MCF 10A (cell line): ENCODE measurements at places on chromosomes 5 and 9.

- DNase-seq, result no peak
Measured at GRCh38 chr9:6924988-6925563, 167.3 kb downstream of the KDM4C start.

DNA sequence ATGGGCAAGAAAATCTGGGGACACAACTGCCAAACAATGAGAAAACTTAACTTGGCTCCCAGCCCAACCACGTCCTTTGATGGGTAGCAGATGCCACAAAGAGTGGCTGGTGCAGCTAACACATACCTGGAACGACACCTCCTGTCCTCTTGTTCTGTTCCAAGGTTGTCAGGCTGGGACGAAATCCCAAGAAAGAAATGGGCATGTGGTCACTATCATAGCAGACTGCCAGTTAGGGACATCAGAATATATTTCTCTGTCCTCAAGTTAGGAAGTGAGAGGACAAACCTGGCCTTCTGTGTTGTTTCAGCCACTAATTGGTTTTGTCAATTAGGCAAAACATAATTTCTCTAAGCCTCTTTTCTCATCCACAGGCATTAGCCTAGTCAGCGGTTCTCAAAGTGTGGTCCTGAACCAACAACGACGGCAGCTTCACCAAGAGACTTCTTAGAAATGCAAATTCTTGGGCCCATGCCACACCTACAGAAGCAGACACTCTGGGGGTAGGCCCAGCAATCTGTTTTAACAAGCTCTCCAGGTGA lies 63.4 kb downstream of the RAPGEF1 start:
- DNase-seq, result no peak

GRCh38 chr9:76626980-76627379 lies 137.3 kb upstream of the PCA3 start:
- DNase-seq, result no peak

GRCh38 chr5:171907725-171908343 lies 98.6 kb downstream of the FBXW11 start:
- peak; percentile 79 for DNase-seq

DNA sequence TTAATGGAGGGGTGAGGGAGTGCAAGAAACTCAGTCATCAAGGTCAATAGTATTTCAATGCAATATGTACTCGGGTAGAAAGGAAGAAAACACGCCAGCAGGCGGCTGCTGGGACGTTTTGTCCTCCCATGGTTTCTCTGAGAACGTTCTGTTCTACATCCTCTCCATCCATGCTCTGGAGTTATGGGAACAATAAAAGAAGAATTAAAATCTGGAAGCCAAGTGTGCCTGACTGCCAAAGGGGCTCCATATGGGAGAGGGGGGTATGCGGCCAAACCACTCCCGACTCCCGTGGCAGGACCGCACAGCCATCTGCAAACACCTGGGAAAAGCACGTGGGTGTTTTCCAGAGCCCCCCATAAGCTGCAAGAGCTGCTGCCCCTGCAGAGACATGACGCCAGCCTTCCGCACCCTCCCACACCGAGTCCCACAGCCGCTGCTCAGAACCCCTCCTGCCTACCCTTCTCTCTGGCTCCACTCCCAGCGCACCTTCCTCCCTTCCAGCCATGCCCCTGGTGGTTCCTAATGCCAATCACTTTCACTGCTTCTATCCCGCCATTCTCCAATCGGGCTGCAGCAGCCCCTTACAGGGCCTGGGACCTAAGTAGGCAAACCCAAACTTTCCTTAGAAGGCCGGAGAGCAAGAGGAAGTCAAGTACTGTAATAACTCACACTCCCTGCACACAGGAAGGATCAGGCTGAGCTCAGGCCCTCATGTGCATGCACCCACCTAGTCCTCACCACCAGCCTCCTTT lies 241.6 kb downstream of the SYK start:
- DNase-seq, result no peak

GRCh38 chr5:5156471-5157082 lies 16.4 kb downstream of the ADAMTS16 start:
- no peak for DNase-seq

DNA sequence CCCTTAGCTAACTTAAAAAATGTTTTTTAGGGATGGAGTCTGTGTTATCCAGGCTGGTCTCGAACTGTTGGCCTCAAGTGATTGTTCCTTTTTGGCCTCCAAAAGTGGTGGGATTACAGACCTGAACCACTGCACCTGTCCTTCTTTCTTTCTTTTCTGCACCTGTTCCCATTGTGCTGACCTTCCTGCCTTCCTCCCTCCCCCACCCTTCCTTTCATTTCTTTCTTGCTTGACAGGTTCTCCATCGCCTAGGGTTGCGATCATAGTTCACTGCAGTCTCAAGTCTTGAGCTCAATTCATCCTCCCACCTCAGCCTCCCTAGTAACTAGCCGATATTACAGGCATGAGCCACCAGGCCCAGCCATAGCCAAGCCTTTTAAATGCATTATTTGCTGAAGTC lies 20.6 kb downstream of the JMY start:
- DNase-seq, result no peak

DNA sequence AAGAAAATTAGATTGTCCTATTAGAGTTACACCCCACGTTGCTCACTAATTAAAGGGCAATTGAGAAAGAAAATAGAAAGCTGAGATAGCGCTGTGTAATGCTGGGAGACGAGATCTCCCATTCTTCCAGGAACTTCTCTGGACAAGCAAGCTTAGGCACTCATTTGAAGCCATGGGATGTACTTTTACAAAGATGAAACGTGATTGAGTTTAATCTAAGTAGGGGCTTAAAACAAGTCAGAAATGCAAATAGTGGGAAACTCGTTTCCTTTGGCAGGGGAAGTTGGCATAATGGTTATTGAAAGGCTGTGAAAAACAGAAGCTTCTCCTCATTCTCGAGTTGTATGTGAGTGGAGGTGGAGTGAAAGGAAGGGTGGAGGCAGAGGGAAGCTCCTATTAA lies 3.7 kb downstream of the PRDM6 start:
- DNase-seq, result no peak

- peak; percentile 64 for DNase-seq
Measured at GRCh38 chr9:96217754-96218693, 84.0 kb downstream of the HSD17B3 start.

GRCh38 chr9:134601764-134602163 lies 39.8 kb upstream of the COL5A1 start:
- DNase-seq, result no peak

DNA sequence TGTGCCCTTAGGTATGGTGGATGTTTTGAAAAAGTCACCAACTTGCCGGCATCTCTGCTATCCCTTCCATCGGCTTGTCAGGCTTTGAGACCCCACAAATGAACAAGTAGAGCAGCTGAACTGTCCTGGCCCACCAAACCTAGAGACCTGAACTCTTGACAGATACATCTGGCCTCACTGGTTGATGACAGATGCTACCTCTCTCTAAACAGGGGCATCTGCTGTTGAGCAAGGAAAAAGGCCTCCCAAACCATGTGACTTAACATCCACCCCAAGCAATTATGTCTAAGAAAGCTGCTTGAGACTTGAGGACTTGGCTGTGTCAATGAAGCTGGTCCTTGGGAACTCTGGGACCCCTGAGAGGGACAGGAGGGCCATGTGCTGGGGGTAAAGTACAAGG lies 2.3 kb downstream of the CCNI2 start:
- no peak for DNase-seq

- DNase-seq, result no peak
Measured at GRCh38 chr9:131346559-131346958, 47.3 kb upstream of the PRRC2B start.

DNA sequence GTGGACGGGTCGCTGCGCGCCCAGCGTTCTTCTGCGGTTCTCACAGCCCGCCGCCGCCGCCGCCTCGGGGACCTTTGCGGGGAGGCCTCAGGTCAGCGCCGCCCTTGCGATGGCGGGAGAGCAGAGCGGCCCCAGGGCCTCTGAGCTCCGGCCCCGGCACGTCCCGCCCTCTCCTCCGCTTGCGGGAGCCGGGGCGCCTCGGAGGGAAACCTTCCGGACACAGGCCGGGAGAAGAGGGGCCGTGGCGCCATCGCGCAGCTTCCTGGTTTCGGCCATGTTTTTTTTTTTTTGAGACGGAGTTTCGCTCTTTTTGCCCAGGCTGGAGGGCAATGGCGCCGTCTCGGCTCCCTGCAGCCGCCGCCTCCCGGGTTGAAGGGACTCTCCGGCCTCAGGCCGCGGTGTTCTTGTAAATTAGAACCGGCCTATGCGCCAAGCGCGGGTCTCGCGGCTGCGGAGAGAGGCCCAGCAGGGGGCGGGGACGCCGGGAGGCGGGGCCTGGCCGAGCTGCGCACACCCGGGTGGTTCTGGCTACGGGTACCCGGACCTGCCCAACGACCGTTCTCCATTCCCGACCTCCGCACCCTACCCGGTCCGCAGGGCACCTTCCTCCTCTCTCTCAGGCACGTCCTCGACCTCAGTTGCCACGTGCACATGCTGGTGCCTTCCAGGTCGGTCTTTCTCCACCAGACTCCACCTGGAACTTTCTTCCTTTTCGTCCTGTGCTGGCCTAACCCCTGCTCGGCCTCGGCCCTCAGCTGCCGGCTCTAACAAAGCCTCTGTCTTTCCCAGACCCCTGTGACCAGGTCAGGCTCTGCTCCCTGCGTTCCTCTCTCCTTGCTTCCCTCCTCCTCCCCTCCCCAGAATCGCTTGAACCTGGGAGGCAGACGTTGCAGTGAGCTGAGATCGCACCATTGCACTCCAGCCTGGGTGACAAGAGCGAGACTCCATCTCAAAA lies 28.8 kb upstream of the MGAT1 start:
- DNase-seq, result peak; percentile 70

GRCh38 chr5:133274597-133274935 lies 222.8 kb downstream of the HSPA4 start:
- DNase-seq, result no peak

GRCh38 chr5:17492770-17493169 lies 5.3 kb upstream of the TAF11L2 start:
- DNase-seq, result no peak

DNA sequence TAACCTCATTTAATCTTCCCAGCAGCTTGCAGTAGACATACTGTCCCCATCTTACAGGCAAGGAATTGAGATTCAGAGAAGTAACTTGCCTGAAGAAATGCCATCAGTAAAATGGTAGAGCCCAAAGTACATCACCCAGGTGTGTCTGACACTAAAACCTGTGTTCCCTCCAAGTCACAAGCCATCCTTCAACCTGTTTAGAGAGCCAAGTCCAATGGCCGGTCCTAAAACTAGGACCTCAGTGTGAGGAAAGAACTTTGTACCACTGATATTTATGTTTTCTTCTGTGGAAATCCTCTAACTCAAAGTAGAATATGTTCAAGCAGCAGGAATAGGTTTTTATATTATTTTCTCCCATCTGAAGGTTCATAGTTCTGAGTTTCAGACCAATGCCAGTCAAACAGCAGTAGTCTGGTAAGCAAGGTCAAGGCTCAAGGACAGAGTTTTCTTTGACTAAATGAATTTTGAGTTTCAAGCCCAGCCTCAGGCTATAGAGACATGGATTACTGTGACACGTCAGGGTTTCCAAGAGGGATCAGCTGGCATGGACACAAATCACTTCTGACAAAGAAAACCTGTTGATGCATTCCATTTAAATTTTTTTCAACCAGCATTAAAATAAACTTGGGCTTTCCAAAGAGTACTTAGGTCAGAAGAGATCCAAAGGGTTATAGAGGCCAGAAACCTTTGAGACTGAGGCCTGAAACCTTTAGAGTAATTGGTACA lies 80.9 kb upstream of the PLPP6 start:
- no peak for DNase-seq

GRCh38 chr9:130201399-130201873 lies 29.2 kb downstream of the NCS1 start:
- no peak for DNase-seq

- DNase-seq, result no peak
Measured at GRCh38 chr9:77176686-77177142, 620 bp upstream of the VPS13A start.

DNA sequence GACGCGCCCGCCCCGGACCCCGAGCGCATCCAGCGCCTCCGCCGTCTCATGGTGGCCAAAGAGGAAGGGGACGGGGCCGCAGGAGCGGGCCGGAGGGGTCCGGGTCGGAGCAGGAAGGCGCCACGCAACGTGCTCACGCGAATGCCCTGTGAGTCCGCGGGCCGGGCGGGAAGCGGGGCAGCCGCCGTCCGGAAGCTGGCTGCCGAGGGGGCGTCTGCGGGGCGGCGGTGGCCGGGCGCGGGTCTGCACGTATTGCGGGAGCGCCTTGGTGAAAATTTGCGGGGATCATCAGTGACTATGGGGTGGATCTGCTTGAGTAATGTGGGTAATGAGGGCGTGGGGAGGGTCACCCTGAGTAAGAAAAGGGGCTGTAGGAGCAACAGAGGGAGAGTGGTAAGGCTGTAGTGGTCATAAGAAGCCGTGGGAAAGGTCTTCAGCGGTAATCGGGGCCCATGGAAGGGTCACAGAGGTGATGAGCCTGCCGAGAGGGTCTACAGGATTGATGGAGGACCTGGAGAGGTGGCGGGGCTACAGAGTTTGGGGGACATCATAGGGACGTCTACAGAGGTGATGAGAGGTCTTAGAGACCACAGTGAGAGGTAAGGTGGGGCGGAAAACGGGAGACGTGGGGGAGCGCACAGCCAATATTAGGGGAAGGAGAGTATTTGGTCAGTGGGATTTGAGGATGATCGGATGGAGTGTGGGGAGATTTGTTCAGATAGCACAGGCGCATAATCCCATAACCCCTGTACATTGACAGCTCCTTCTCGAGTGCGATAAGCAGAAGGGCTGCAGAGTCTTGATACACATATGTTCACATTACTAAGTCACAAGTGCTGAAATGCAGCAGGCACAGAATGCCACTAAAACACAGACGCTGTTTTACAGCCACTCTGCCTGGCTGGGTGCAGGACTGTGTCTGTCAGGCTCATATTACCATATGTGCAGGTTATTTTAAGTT lies 819 bp downstream of the LSM11 start:
- peak; percentile 23 for DNase-seq

DNA sequence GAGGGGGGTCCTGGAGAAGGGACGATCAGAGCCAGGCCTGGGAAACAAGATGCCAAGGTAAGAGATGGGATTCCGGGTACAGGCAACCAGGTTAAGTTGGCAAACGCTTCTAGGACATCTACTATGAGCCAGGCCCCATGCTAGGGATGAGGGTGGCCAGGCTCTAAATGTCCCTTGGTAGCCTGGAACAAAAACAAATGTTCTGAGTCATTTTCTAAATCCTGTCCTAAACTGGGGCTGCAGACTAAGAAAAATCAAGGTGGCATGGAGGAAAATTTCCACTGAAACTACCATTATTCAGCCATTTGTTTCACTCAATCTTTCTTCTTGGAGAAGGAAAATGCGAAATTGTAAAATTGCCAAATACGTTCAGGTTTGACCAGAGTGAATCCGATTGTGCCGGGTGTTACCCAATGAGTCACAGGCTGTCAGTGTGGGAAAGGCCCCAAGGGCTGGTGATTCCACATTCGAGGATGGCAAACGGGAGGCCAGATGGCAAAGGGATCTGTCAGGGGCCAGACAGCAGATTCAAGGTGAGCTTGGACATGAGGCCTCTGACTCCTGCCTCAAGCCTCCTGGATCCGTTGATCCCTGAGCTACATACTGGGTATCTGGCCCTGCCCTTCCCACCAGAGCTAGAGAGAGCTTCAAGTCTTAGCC lies 57.6 kb downstream of the PAX5 start:
- peak; percentile 92 for DNase-seq
